T-helper 2 cell treated with Interferon-gamma antibody and Interleukin-4, amounts not matched to agents 5 μg/mL and 100 μg/mL, for 36 hours (primary cell): ENCODE measurements at places on chromosomes 1 and 21.

DNA sequence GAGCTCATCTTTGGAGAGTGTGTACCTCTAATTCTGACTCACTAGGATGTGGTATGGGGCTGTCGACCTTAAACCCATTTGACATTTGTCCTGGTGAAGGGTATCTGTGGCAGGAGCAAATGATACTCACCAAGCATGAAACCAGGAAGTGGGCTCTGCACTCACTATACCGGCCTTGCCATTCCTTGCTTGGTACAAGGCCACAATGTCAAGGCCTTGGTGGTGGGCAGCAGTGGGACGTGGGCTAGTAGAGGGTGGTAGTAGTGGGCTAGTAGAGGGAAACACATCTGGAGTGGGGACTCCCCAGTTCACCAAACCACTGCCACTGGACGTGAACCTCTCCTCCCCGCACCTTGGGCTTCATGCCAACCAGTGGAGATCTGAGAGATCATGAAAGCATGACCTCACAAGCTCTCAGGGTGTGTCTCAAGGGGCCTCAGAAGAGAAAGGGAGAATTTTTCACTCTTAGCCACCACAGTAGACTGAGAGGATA is 11.5 kb downstream of the TNFSF4 start:
- peak; percentile 67 for DNase-seq

DNA sequence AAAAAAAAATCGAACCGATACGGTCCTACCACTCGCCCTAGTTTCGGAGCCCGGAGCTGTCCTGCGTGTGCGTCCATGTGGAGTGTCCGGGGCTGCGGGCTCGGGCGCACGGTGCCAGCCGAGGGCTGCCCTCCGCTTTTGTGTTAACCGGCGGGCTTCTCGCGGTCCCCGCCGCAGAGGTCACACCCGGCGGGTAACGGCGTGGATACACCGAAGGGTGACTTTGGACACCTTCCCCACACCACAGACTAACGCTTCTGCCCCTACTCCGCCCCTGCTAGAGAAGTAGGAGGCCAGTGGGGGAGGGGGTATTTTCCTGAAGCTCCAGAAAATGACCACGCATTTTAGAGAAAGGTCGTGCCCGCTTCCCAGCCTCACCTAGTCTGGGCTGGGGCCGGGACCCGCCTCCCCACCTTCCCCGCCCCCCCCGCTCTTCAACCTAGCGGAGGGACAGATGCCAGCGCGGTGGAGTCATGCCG is 609 bp upstream of the ATF3 start:
- no peak for DNase-seq

DNA sequence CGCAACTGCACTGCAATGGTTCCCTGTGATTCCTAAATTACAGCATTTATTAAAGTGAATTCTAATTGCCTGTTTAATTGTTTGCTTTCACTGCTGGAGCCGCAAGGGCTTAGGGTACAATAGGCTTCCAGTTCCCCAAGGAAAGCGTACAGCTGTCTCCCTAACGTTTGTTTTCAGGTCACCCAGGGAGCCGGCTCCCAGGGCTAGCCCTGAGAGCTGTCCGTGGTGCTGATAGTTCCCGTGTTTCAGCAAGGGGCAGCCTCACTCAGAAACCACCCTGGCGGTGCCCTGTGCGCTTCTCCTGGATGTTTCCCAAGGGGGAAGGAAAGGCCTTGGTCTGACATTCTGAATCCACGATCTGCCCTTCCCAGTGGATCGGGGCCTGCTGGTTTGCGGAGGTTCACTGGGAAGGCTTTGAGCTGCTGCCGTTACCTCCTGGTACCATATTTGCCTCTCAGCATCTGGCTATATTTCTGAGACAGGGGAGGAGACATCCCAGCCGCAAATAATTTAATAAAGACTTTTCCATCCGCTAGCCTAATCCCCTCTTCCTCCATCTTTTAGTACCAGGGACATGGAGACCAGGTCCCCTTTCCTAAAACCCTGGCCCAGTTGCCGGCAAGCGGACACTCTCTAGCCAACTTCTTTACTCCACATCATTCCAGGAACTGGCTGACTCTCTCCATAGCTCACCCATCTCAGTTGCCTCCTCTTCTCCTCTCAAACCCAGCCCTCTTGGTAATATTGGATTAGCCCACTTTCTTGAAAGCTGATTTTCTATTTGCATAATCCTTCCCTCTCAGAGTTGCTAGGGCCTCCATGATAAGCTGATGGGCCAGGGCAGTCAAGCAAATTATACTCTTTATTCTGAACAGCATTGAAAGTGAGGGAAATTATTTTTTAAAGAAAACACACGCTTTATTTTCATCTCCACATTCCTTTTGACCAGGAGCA is 149.0 kb downstream of the IGSF21 start:
- DNase-seq = peak; percentile 6

GRCh38 chr1:9711466-9712020 is 60.0 kb downstream of the PIK3CD start:
- DNase-seq = no peak

GRCh38 chr1:157096881-157097280 is 2.7 kb downstream of the ETV3L start:
- no peak for DNase-seq
